ENCODE measurements at places on chromosomes 3 and 15. TPM values are rescaled to one million over a fixed set of nuclear protein-coding genes. Genes with fewer than 3 reads are reported as not detected.

LEKR1 gene
- 0.35 TPM for polyA plus RNA-seq

SNX4 gene
- 15.9 TPM for polyA plus RNA-seq

TRIP4 gene
- polyA plus RNA-seq, result 30.2 TPM

C3orf52 gene
- polyA plus RNA-seq, result 3.7 TPM

DNAJA4 gene
- 2.3 TPM for polyA plus RNA-seq

SGO1 gene
- polyA plus RNA-seq, result 2.4 TPM

SLC6A20 gene
- not detected for polyA plus RNA-seq

GAP43 gene
- 2.1 TPM for polyA plus RNA-seq

HRG gene
- not detected for polyA plus RNA-seq

STAB1 gene
- polyA plus RNA-seq, result 0.09 TPM

PLOD2 gene
- 91.8 TPM for polyA plus RNA-seq

CLCN2 gene
- 1.7 TPM for polyA plus RNA-seq

SNTN gene
- polyA plus RNA-seq, result not detected

FOXB1 gene
- not detected for polyA plus RNA-seq

GCNT3 gene
- polyA plus RNA-seq, result 0.11 TPM

KBTBD8 gene
- polyA plus RNA-seq, result 1.1 TPM

RAB6B gene
- polyA plus RNA-seq, result 1.5 TPM

POLQ gene
- 4.1 TPM for polyA plus RNA-seq

NR1I2 gene
- 0.03 TPM for polyA plus RNA-seq

HACL1 gene
- polyA plus RNA-seq, result 17.7 TPM

TGM4 gene
- polyA plus RNA-seq, result not detected

LTK gene
- polyA plus RNA-seq, result 0.19 TPM

MORC1 gene
- polyA plus RNA-seq, result not detected

IL1RAP gene
- 12.6 TPM for polyA plus RNA-seq

GNAT1 gene
- polyA plus RNA-seq, result not detected

KNG1 gene
- polyA plus RNA-seq, result not detected

CIP2A gene
- polyA plus RNA-seq, result 20.2 TPM

NR2E3 gene
- polyA plus RNA-seq, result 0.08 TPM

UNC13C gene
- not detected for polyA plus RNA-seq

All from fibroblast of lung (primary cell).